Endothelial cell of umbilical vein (primary cell): ENCODE measurements at places on chromosomes 6 and 20. TPM values are rescaled to one million over a fixed set of nuclear protein-coding genes. Genes with fewer than 3 reads are reported as not detected.

- no peak for DNase-seq
Observed at GRCh38 chr6:28769626-28770402, 154.0 kb downstream of the TRIM27 start.

- no peak for DNase-seq
Observed at GRCh38 chr6:155782739-155783459, 327.3 kb upstream of the NOX3 start.

- no peak for DNase-seq
Observed at GRCh38 chr6:56671160-56671559, 28.5 kb upstream of the DST start.

DNA sequence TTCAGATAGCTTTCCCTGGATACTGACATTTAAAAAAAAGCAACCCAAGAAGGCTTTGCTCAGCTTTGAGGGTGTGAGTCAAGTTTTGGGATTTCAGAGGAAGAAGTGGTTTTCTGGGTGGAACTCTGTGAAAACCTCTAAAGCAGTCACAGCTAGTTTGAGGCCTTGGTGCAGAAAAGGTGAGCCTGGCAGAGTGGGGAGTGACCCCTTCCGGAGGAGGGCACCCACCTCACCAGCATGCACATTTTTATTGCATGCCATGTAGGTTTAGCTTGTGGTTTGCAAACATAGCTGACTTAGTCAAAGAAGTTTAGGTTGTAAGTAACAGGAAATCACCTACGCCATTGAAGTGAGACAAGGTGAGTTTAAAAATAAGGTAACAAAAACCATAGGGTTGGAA is 146.8 kb upstream of the PMEPA1 start:
- no peak for DNase-seq

- no peak for DNase-seq
Observed at GRCh38 chr20:2227861-2228260, 67.9 kb upstream of the TGM3 start.

GRCh38 chr6:142738035-142738396 is 207.0 kb downstream of the HIVEP2 start:
- DNase-seq = no peak

- DNase-seq = no peak
Observed at GRCh38 chr6:17347012-17347411, 46.4 kb upstream of the CAP2 start.

FGD2 gene
- total RNA-seq = not detected in 2 replicates

- DNase-seq = no peak
Observed at GRCh38 chr20:44796311-44796710, 14.0 kb downstream of the RIMS4 start.

UNC93A gene
- total RNA-seq = not detected in 2 replicates

- no peak for DNase-seq
Observed at GRCh38 chr6:7986219-7986618, 75.6 kb upstream of the TXNDC5 start.

- no peak for DNase-seq
Observed at GRCh38 chr20:2518558-2518957, 9.8 kb upstream of the ZNF343 start.

FLRT3 gene
- 0.09 and 0.13 TPM in 2 replicates for total RNA-seq

GRCh38 chr20:63682384-63683139 is 13.9 kb upstream of the TNFRSF6B start:
- DNase-seq = peak; percentile 92

DNA sequence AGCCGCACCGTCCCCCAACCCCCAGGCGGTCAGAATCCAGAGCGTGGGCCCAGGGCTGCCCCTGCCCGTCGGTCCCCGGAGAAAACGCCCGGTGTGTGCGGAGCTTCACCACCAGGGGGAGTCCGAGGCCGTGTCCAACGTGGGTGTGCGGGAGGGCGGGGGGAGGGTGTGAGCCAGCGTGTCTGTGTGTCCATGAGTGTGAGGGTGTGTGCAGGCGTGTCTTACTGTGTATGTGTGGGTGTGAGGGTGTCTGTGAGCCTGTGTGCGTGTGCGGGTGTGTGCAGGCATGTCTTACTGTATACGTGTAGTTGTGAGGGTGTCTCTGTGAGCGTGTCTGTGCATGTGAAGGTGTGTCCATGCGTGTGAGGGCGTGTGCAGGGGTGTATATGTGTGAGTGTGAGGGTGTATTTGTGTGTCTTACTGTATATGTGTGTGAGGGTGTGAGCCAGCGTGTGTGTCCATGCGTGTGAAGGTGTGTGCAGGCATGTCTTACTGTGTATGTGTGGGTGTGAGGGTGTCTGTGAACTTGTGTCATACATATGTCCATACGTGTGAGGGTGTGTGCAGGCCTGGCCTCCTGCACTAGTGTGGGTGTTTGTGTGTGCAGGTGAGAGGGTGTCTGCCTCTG is 24.6 kb upstream of the GATA5 start:
- peak; percentile 42 for DNase-seq

C6orf118 gene
- total RNA-seq = not detected in 2 replicates

- DNase-seq = no peak
Observed at GRCh38 chr6:29887330-29887818, 55.0 kb upstream of the HLA-A start.

DNA sequence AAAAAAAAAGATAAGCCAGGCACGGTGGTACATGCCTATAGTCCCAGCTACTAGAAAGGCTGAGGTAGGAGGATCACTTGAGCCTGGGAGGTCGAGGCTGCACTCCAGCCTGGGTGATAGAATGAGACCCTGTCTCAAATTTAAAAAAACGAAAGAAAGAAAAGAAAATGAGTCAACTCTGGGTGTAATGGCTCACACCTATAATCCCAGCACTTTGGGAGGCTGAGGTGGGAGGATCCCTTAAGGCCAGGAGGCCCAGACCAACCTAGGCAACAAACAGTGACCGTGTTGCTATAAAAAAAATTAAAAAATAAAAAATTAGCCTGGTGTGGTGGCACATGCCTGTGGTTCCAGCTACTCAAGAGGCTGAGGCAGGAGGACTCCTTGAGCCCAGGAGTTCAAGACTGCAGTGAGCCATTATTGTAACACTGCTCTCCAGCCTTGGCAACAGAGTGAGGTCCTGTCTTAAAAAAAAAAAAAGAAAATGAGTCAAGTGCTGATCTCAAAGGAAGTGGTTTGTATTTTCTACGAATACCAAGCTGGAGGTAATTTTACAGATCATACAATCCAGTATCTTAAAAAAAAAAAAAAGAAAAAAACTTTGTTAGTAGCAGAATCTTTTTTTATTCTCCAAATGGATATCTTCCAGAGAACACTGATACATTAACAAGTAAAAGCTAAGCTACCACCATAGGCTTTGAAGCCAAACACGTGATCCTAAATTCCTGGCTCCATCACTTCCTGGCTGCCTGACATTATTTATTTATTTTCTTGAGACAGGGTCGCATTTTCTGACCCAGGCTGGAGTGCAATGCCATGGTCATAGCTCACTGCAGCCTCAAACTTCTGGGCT is 5.7 kb downstream of the COMMD7 start:
- peak; percentile 67 for DNase-seq

- DNase-seq = no peak
Observed at GRCh38 chr6:37241775-37242428, 15.7 kb upstream of the TBC1D22B start.

- no peak for DNase-seq
Observed at GRCh38 chr6:42088101-42088591, 37.8 kb downstream of the TAF8 start.

TSBP1 gene
- not detected in 2 replicates for total RNA-seq

GRCh38 chr6:157432231-157432891 is 51.4 kb downstream of the ZDHHC14 start:
- DNase-seq = no peak

TRIM10 gene
- not detected in 2 replicates for total RNA-seq

CST4 gene
- not detected in 2 replicates for total RNA-seq

DNA sequence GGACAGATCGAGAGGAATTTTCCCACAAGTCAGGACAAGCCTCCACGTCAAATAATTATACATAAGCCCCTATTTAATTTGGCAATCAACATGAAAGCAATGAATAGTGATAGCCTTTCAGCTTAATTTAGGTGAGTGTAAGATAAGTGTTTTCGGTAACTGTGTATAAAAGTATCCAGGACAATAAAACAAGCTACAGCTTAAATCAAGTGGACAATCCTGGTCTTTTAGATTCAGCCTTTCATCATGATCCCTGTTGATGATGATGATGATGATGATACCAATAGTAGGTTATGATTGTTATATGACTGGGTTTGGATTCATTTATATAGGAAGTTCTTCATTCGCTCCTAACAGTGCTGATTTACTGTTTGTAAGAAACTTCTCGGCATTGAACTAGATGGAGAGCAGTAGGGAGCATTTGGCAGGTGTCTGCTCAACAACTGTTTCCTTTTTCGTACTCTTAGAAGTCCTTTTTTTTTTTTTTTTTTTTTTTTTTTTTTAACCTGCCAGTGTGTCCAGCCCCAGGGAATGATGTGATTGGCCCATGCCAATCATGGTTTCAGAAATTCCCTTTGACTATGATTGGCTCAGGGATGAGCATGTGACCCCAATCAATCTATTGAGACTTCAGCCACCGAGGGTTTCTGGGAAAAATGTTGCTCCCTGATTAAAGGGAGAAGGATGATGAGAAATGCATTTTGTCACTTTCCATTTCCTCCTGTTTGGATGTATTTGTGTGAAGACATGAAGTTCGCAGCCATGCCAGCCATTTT is 11.3 kb upstream of the RNF182 start:
- DNase-seq = no peak

DNA sequence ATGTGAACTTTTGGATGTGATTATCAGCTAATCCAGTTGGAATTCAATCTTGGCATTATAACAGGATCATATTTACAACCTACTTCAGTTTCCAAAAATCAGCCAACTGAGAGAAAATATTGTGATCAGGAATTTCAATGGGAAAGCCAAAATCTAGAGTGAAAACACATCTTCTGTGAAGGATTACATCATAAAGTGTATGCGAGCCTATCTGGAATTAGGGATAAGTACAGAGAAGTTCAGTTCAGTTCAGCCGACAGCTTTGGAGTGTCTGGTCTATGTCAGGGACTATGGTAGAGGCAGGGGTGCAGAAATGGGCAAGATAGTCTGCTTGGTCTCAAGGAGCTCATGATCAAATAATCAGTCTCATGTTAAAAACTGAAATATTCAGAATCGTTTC is 12.3 kb upstream of the PRIM2 start:
- no peak for DNase-seq

GRCh38 chr20:19785983-19786285 is 27.9 kb downstream of the RIN2 start:
- DNase-seq = no peak

- DNase-seq = no peak
Observed at GRCh38 chr6:168016721-168017525, 19.5 kb downstream of the KIF25 start.

PACSIN1 gene
- not detected in 2 replicates for total RNA-seq

DNA sequence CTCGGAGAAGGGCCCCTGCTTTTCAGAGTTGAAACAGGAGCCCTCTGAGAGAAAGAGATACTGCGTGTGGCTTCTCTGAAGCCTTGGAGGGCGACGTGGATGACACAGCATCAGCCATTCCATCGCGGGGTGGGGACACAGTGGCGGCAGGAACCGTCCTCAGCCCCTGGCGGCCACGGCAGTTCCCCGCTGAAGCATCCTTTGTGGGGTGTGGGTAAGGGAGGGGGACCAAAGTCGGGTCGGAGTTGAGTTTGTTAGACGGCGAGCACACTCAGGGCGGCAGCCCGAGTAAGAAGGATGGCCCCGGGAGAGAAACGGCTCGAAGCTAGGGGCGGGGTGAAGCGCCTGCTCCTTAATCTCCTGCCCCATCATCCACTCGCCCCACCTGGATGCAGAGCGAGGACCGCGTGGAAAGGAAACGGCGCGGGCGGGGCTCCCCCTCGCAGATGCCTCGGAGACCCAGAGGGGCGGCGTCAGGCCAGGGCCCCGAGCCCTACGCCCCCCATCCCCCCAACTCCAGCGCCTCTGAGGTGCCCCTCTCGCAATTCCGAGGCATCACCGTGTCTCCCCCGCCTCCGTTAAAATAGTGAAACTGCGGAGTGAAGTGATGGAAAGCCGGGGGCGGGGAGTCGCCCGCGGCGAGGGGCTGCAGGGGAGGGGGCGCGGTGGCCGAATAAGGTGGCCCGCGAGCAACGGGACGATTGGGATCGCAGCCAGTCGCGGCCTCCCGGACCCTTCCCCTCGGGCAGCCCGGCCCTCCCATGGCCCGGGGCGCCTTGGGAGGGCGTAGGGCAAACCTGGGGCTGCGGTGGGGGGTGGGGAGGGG is 796 bp upstream of the RREB1 start:
- no peak for DNase-seq

DNA sequence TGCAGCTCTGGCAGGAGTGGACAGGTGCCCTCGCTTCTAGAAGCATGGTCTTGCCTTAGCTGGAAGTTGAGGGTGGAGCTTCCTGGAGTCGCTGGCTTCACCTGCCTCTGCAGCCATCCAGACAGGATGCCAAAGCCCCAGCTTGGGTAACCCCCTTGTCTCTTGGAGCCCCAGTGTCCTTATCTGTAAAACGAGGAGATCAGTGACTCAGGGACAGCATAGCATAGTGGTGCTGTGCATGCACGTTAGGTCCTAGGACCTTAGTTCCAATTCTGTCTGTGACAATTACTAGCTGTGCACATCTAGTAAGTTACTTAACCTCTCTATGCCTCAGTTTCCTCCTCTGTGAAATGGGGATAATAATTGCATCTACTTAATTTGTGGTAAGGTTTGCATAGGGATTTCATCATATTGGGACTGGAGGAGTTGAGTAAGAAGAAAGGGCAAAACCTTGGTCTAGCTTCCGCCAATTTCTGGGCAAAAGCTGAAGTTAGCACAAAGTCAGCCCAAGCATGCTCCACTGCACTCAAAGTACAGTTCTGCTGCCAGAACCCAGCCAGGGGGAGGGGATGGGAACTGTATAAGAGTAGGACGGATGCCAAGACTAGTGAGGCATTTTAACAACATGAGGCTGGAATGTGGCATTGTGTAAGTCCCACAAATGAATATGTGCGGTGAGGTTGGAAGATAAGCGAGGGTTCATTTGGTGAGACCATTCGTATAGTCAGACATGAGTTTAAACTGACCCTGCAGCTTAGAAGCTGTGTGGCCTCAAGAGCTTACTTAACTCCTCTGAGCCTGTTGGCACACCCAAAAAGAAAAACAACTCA is 24.5 kb downstream of the TOX2 start:
- DNase-seq = peak; percentile 96

- peak; percentile 100 for DNase-seq
Observed at GRCh38 chr6:41072836-41073202, at the start of gene NFYA. Gene NFYA, plus strand, starts transcription at chr6:41072974. Its CDS starts 6,116 bp downstream, at chr6:41079090.

DNA sequence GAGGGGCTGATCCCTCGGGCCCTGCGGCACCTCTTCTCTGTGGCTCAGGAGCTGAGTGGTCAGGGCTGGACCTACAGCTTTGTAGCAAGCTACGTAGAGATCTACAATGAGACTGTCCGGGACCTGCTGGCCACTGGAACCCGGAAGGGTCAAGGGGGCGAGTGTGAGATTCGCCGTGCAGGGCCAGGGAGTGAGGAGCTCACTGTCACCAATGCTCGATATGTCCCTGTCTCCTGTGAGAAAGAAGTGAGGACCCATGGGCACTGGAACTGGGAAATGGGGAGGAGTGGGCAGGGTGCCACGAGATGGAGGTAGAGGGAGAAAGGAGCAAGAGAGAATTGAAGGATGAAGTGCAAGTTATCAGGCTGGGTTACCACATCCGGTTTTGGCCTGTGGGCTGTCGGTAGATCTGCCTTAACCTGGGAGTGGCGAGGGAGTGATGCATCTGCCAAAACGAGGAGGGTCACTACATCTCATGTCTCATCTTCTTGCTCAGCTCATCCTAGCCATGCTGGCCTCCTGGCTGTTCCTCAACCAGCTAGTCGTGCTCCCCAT is 5.4 kb upstream of the PHF1 start:
- no peak for DNase-seq

- no peak for DNase-seq
Observed at GRCh38 chr20:31693987-31694661, 28.5 kb downstream of the BCL2L1 start.

RCAN2 gene
- total RNA-seq = 0.33 and 0.46 TPM in 2 replicates
